ENCODE measurements at places on chromosomes 16 and 17.

DNA sequence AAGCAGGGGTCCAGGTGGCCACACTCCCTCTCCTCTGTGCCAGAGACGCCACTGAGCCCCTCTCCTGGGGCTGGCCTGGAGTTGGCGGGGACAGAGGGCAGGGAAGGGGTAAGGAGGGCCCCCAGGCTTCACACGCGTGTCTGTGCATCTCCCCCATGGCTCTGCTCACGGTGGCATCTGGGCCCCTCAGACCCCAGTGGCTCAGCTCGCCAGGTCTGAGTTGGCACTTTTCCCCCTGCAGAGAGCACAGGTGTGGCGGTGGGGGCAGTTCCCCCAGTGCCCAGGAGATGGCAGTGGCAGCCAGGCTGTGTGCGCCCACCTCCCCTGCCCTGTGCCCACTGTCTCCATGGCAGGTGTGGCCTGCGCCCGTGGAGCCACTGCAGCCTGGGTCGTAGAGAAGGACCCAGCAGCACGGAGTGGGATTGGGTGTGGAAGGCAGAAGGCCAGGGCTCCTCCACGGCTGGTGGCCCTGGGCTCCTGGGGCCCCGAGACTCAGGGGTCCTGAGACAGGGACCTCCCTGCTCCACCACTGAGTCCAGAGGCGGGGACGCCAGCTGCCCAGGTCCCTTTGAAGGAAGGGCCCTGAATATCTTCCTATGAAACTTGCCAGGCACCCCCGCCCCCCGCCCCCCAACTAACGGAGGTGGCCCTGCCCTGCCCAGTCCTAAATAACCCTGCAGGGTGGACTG is 4.3 kb upstream of the APRT start:
- DNase-seq = no peak

DNA sequence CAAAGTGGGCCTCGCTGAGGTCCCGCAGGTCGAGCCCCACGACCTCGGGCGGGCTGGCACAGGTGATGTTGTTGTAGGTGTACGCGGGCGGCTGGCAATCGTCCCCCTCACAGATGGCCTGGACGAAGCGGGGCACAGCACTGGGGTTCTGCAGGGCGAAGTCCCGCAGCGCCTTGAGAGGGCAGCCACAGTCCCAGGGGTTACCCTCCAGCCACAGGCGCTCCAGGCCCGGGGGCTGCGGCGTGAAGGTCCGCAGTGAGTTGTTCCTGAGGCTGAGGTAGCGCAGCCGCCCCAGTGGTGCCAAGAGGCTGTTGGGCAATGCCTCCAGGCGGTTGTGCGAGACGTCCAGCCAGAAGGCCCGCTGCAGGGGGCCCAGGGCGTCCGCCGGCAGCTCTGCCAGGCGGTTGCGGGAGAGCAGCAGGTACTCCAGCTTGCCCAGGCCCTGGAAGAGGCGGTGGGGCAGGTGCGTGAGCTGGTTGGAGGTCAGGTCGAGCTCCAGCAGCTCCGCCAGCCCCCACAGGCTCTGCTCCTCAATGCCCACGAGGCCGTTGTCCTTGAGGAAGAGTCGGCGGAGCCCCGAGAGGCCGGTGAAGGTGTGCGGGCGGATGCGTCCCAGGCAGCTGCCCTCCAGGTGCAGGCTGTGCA is 2.8 kb downstream of the IGFALS start:
- no peak for DNase-seq

- peak; percentile 14 for DNase-seq
These were observed 50.0 kb downstream of the SOCS1 start for GRCh38 chr16:11205754-11206581.

DNA sequence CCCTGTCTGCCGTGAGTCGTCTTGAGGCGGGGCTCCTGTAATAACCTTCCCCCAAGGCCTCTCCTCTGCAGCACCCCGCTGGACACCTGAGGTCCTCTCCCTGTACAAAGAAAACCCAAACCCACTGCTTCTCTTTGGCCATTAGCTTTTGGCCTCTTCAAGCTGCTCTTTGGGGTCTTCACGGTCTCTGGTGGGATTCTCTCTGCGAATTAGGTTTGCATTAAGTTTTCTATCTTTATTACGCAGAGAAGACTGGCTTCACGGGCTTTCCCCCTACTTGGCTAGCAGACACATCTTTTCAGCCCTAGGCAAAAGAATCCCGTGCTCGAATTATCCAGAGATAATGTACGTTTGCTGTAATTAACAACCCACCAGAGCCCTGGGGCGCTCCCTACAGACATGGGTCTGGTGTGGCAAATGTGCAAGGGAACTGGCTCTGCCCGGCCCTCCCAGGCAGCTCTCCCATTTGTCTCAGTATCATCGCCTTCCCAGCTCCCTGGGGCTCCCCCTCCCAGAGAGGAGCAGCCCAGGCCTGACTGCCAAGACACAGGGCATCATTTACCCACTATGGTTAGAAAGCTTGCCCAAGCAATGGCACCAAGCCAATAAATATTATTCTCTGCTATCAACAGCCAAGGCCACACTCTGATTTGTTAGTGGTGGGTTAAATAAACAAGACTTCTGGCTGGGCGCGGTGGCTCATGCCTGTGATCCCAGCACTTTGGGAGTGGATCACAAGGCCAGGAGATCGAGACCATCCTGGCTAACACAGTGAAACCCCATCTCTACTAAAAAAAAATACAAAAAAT is 24.7 kb upstream of the KLHDC4 start:
- no peak for DNase-seq

DNA sequence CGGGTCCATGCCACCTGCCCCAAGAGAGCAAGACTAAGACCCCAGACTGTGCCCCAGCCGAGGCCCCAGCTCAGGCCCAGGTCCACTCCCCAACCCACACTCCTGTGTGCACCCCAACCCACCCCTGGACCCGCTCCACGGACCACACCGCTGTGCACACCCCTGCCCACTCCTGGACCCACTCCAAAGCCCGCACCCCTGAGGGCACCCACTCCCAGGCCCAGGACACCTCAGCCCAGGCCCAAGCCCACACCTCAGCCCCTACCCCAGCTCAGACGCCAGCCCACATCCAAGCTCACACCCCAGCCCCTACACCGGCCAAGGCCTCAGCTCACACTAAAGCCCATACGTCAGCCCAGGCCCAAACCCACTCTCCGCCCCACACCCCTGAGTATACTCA is 1.1 kb downstream of the SPEM3 start:
- DNase-seq = no peak

DNA sequence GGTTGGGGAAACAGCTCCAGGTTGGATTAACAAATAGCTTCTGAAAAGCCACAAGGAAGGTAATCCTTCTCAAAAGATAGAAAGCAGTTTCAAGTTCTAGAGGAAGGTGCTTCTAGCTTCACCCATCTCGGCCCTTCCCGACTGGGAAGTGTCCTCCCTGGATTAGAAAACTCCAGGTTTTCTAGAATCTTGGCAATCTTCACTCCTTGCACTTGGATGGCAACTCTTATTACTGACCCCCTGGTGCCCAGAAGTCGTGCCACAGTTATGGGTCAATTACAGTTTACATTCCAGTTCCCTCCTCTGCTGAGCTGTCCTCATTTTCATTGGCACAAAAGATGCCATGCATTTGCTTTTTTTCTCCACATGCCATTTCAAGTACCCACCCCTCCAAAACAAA is 65.6 kb downstream of the SMG6 start:
- DNase-seq = no peak

DNA sequence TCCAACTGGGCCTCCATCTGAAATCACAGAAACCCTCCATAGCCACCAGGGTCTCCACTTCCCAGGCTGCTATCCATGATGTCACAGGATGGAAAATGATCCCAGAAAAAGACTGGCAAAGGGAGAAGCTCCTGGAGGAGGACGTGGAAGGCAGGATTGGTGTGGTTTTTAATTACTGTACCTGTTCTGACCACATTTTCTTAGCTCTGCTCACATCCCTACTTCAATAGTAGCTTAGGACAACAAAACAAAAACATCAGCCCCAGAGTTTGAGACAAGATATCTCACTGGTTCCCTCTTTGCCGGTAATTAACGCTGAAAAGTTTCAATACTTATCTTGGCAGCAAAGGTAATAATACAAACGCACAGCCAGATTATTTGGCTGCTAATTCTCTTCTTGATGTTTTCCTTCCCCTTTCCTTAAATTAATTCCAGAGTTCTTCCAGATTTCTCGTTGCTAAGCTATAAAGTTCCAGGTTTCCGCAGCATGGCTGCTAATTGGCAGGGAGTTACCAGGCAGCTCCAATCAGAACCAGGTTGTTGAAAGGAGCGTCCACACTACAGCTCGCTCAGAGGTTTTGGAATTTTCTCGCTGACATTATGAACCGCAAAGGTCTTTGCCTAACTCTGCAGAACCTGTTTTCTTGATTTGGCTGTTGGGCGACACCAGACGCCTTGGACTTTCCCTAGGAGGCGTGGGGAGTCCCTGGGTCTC is 263.4 kb downstream of the MRTFB start:
- DNase-seq = no peak

DNA sequence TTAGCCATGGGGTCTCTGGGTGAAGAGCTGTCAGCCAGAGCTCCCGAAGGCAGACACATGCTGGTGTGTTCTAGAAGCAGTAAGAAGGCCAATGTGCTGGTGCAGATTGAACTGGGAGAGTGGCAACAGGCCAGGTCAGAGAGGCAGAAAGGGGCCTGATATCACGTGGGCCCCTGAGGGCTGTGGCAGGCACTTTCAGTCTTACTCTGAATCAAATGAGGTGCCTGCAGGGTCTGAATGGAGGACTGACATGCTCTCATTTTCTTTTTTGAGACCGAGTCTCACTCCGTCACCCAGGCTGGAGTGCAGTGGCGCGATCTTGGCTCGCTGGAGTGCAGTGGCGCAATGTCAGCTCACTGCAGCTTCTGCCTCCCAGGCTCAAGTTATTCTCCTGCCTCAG is 293.8 kb downstream of the ABCC12 start:
- no peak for DNase-seq

- no peak for DNase-seq
These were observed 43.2 kb upstream of the DNAJA2 start for GRCh38 chr16:47016700-47017133.

DNA sequence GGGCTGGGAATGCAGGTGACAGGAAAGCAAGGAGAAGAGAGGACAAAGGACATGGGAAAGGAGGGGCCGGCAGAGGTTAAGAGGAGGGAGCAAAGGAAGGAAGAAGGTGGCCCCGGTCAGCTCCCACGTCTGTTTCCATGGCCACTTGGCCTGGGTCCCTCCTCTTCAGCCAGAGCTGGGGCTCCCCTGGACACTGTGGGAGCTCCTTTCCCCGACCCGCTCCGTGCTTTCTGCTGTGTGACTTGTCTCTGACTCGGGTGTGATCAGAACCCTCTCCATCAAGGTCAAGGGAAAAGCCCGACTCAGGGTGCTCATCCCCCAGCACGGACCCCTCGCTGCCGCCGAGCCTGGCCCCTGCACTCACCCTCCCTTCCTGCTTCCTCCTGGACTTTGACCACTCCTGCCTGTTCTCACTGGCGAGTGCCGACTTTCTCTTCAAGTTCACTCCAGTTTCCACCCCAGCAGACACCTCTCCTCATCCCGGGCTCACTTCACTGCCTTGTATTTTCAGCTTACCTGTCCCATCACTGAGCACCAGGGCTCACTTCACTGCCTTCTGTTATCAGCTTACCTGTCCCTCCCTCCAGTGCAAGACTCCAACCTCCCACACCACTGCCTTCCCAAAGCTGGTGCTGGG is 61.2 kb downstream of the MEAK7 start:
- DNase-seq = no peak

GRCh38 chr16:28139530-28139929 is 72.2 kb downstream of the XPO6 start:
- no peak for DNase-seq

DNA sequence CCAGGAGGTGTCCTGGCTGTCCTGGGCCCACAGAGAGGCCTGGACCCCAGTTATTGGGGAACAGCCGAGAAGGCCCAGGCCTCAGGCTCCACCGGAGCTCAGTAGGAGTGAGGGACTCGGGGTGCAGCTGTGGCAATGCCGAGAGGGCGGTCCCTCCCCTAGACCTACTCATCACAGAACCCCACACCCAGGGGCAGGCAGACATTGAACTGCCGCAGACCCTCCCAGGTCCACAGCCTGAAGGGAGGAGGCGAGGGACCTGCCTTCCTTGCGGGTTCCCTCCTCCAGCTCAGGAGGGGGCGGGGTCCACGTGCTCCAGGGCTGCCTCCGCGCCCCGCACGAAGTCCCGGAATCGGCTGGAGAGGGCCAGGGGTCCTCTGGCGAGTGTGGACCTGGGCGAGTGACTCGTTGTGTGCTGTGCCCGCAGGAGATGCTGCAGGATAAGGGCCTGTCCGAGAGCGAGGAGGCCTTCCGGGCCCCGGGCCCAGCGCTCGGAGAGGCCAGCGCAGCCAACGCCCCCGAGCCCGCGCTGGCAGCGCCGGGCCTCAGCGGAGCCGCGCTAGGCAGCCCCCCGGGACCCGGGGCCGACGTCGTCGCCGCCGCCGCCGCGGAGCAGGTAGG is 3.9 kb downstream of the TBX4 start:
- no peak for DNase-seq

- DNase-seq = no peak
These were observed 172.9 kb upstream of the ZFHX3 start for GRCh38 chr16:73220836-73221235.

- DNase-seq = no peak
These were observed 126.2 kb downstream of the PRKCB start for GRCh38 chr16:23962001-23962400.

DNA sequence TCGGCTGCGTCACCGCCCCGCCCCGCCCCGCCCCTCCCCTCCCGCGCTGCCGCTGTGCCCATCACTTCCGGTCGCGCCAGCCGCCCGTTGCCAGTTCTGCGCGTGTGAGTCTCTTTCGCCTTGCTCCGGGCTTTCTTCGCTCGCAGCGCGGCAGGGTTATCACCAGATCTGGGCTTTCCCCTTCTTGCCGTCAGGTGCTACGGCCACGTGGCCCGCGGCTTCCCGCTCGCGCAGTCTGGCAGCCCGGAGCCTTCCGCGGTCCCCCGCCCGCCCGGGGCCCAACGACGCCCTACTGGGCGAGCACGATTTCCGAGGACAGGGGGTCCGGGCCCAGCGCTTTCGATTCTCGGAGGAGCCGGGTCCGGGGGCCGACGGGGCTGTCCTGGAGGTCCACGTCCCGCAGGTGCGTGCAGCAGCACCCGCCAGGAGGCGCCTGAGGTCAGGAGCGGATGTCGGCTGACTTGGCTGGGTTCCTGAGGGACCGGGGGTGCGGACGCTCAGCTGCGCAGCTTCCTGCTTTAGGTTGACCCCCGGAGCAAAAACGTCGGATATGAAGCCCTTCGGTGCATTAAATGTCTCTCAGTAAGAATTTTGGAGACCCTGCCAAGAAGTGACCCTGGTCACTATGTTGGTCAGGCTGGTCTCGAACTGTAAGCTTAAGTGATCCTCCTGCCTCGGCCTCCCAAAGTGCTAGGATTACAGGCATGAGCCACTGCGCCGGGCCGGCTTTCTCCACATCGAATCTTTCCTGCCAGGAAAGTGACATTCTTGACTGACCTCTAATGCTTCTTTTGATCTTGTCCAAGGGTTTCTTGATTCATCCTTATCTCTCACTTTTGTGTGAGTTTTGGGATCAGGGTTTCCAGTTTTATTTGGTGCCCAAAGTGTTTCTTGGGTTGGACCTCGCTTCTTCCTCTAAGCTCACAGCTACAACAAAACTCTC is at the start of gene METTL23:
Gene METTL23 (plus strand): TSS at position 64 of the 943 bp plus-strand sequence. CDS start 2,872 bp downstream, outside the sequence.
- no peak for DNase-seq

DNA sequence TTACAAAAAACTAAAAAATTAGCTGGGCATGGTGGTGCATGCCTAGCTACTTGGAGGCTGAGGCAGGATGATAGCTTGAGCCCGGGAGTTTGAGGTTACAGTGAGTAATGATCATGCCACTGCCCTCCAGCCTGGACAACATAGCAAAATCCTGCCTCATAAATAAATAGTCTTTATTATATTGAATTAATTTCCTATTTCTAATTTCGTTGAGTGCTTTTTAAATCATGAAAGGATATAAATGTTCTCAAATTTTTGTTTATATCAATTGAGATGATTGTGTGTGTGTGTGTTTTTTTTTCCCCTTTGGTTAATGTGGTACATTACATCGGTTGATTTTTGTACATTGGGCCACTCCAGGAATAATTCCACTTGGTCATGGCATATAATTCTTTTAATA is 32.0 kb upstream of the AQP8 start:
- DNase-seq = no peak

Data from HS-5 (cell line).